Tibial nerve (tissue), 4 donors: ENCODE measurements at places on chromosomes 6 and 20. TPM values are rescaled to one million over a fixed set of nuclear protein-coding genes. Genes with fewer than 3 reads are reported as not detected.

Gene TOX2
- total RNA-seq = 2.0 TPM

DNA sequence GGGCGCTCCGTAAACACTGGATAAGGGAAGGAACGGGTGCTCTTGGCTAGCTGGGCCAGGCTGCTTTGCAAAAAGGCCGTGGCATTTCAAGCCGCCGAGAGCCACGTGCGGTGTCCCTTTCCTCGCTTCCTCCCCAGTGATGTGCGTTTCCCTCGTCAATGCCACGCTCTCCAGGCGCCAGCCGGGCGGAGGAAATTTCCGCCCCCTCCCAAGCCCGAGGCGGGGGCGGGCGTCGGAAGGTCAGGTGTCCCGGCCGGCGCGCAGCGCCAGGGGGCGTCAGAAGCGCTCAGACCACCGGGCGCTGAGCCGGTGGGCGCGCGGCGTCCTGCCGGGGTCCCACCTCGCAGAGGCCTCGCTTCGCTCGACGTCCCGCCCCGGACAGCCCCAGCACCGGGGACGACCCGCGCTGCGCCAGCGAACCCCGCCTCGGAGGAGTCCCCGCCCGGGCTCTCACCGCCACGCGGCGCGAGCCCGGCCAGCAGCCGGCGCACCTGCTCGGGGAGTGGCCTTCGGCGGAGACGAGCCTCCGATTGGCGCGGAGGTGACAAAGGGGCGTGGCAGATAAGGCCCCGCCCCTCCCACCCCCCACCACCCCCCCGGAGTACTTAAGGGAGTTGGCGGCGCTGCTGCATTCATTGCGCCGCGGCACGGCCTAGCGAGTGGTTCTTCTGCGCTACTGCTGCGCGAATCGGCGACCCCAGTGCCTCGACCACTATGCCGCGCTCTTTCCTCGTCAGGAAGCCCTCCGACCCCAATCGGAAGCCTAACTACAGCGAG is at the start of gene SNAI1:
Gene SNAI1, plus strand, starts transcription at position 635 of the 777 bp plus-strand sequence. Its CDS starts 80 bp downstream, at position 715.
- peak; percentile 51 for DNase-seq

GRCh38 chr6:155062866-155063341 is 67.8 kb downstream of the TIAM2 start:
- DNase-seq = no peak

DNA sequence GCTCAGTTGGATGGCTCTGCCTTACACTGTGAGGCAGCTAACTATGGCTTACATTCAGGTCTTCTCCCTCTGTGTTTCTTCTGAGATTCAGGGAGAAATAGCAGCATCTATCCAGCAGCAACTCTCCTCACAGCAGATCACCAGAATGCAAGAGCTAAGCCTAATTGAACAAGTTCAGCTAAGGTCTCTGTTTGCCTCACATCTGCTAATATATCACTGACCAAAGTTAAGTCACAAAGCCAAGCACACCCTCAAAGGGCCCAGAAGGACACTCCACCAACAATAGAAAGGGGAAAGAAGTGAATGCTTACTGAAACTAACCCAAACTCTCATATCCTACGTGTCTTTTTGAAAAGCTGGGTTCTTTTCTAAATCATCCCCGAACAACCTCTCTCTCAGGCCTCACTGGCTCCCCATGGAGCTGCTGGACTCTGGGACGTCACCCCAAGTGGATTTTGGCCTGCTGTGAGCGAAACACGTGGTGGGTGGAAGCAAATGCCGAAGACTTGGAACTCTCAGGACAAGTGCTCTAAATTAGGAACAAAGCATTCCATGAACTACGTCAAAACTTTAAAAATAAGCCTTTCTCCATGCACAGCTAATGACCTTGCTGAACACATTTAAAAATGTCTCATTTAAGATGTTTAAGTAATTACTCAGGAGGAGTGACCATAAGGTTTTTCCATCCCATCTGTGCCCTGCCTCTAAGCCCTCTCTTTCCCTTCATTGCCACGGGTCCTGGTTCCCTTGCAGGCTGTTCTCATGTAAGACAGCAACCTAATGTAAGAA is 167.5 kb upstream of the PLCB4 start:
- peak; percentile 12 for DNase-seq

DNA sequence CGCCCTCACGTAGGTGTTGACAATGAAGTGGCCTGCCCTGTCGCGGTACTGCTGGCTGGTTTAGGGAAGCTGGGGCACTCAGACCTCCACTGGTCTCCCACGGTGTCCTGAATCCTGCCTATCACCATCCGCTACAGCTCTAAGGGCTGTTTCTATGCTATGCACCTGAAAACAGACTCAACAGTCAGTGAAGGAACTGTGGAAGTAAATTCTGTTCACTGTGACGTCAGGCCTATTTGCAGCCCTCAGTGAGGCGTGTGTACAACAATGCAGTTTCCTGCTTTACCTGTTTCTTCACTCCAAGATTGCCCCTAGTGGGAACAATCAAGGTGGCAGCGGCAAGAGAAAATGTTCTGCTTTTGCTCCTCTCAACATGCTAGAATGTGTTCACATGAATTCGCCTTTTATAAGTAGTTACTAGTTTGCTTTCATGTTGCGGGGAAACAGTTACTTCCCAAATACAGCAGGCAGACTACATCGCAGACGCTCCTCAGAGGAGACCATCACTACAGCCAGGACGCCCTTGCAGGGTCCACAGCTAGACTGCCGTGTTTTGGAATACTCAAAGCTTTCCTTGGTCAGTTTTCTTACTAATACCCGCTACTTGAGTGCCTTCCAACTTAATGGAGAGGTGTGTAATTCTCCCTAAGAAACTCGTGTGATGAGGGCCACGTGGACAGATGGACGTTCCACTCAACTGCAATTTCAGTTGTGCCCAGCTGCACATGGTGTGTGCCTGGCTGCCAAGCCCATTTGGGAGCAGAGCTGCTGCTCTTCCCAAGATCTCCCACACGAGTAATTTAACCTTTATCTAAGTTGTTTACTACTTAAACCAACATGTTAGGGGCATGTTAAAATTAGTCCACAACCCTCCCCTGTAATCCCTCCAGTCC is 25.4 kb downstream of the DIDO1 start:
- no peak for DNase-seq

Gene ABHD16B
- not detected for total RNA-seq

DNA sequence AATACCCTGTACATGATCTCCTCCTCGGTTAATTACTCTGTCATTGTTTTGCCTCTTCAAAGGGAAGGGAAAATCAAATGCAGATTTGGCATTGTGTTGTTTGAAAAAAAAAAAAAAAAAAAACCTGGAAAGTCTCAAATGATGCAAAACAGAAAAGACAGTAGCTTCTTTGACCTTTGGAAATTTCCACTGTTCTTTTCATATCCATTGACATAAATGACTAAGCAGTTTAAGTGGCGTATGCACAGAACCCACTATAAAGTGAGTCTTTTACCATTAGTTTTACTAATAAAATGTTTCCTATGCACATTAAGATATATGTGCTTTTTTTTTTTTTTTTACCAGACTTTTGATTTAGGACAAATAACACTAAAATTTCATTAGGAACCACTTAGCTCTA is 704.3 kb downstream of the TFAP2A start:
- no peak for DNase-seq

DNA sequence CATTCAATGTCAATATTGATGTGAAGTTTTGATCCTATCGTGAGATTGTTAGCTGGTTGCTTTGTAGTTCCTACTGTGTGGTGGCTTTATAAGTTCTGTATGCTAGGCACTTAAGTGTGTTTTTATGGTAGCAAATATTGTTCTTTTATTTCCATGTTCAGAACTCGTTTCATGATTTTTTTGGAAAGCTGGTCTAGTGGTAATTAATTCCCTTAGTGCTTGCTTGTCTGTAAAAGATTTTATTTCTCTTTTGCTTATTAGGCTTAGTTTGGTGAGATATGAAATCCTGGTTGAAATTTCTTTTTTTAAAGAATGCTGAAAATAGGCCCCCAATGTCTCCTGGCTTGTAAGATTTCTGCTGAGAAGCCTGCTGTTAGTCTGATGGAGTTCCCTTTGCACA is 27.8 kb upstream of the PLCB1 start:
- no peak for DNase-seq

GRCh38 chr20:17295151-17295726 is 68.4 kb downstream of the PCSK2 start:
- DNase-seq = no peak

- no peak for DNase-seq
These were observed 51.6 kb upstream of the POU3F2 start for GRCh38 chr6:98782772-98783171.

Gene HAO1
- total RNA-seq = not detected

Gene HCK
- 10.5 TPM for total RNA-seq

DNA sequence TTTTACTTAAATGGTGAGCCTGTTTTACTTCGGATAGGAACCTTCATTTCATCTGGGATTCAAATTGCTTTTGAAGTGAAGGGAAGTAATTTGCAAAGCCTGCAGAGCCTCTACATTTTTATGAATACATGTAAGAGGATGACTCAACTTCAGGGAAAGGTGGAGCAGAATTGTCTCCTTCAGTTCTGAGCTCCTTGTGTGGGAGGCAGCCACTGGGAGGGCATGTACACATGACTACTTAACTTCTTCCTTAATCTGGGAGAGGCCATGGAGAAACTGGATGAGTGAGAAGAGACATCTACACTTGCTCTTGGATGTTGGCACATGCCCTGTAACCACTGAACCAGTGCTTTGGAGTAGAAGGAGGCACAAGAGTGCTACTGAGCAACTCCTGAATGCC is 145.1 kb upstream of the NRSN1 start:
- no peak for DNase-seq

DNA sequence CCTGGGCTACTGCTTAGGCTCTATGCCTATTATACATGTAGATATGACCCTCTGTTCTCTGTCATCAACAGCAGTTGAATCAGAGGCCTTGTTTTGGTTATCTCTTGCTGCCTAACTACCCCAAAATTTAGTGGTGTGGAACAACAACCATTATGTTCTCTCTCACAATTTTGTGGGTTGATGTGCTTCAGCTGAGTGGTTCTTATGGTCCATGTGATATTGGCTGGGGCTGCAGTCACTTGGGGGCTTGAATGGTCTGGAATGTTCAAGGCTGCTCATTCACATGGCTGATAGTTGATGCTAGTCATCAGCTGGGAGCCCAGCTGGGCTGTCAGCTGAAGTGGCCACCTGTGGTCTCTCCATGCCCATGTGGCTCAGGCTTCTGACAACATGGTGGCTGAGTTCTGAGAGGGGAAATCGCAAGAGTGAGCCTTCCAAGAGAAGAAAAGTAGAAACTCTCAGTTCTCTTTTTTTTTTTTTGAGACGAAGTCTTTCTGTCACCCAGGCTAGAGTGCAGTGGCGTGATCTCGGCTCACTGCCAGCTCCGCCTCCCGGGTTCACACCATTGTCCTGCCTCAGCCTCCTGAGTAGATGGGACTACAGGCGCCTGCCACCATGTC is 47.8 kb downstream of the SHLD1 start:
- DNase-seq = no peak

Gene C20orf204
- 1.9 TPM for total RNA-seq
